Stimulated activated CD4-positive, alpha-beta T cell treated with anti-CD3 and anti-CD28 coated beads, TNF-alpha, amount 100 ng/mL, for 4 hours (primary cell): ENCODE measurements at places on chromosomes 4 and X.

DNA sequence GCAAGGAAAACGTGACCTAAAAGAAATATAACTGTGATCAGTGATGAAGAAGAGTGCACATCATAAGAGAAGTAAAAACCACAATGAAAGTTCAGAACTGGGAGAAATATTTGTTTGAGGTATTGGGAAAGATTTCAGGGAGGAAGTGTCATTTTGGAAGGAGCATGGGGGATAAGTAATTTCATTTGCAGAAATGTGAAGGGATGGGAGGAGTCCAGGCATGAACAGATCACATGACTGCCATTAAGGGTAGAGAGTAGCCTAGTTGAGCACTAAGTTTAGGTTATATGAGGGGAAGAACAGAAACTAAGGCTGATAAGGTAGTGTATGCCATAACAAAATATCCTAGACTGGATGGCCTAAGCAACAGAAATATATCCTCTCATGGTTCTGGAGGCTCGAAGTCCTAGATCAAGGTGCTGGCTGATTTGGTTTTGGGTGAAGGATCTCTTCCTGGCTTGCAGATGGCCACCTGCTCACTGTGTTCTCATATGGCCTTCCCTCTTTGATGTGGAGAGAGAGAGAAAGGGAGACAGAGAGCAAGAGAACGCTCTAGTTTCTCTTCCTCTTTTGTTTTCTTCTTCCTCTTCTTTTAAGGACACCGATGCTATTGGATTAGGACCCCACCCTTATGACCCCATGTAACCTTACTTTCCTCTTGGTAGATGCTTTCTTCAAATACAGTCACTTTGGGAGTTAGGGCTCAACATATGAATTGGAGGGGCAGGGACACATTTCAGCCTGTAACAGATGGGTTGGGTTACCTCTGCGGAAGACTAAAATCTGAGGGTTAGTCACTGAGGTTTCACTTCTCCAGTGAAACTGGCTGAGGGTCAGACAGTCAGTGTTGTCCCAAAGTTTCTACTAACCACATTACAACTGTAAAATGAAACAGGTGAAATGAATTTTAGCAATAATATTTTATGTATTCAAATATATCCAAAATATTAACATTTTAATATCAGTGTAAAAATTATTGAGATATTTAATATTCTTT is 77.9 kb downstream of the EGF start:
- no peak for DNase-seq

- no peak for DNase-seq
These were observed 188.3 kb downstream of the NAF1 start for GRCh38 chr4:162978398-162978797.

GRCh38 chr4:158018221-158018830 is 154.5 kb downstream of the GASK1B start:
- no peak for DNase-seq

DNA sequence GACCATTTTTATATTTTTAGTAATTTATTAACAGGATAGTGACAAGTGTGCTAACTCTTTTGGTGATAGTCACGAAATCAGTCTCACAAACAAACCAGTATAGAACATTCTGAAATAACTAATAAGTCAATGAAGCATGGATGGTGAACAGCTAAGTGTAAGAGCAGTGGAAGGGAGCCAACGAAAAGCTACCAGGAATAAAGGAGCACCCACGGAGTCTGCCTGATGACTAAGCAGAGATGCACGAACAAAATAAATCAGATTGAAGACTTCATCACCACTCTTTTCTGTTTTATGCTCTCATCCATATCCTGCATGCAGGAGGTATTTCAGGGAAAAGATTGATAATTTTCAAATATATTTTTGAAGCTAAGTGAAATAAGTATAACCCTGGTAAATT is 891.1 kb upstream of the HS3ST1 start:
- DNase-seq: no peak

- DNase-seq: no peak
These were observed 54.9 kb downstream of the PGRMC2 start for GRCh38 chr4:128232719-128233118.
